Thoracic aorta endothelial cell (primary cell): ENCODE measurements at places on chromosomes 13 and 19. TPM values are rescaled to one million over a fixed set of nuclear protein-coding genes. Genes with fewer than 3 reads are reported as not detected.

Gene FFAR1
- not detected in 2 replicates for total RNA-seq

Gene PLIN5
- total RNA-seq = 0.14 and 0.53 TPM in 2 replicates

Gene FAM216B
- not detected in 2 replicates for total RNA-seq

Gene IL12RB1
- not detected in 2 replicates for total RNA-seq

Gene TNFSF9
- 0.40 and 0.79 TPM in 2 replicates for total RNA-seq

Gene HIPK4
- not detected in 2 replicates for total RNA-seq

Gene EID2
- total RNA-seq = 10.8 and 13.1 TPM in 2 replicates

Gene KLK13
- total RNA-seq = not detected in 2 replicates

Gene C19orf85
- not detected in 2 replicates for total RNA-seq

Gene HRC
- not detected in 2 replicates for total RNA-seq

Gene MEIS3
- total RNA-seq = not detected in 2 replicates

Gene ZNF665
- total RNA-seq = 1.1 and 1.9 TPM in 2 replicates

Gene NLRP4
- total RNA-seq = not detected in 2 replicates

Gene CYP2A6
- not detected in 2 replicates for total RNA-seq

Gene MEF2B
- 0.13 TPM in 1 of 2 replicates, not detected in the other for total RNA-seq

Gene CCL25
- total RNA-seq = not detected in 2 replicates

Gene GRIN2D
- total RNA-seq = 0.40 and 0.57 TPM in 2 replicates

Gene GSX1
- not detected in 2 replicates for total RNA-seq

Gene ZNF555
- 6.0 TPM in 2 replicates for total RNA-seq

Gene ZSCAN4
- total RNA-seq = not detected in 2 replicates

Gene XRCC1
- 19.9 and 26.4 TPM in 2 replicates for total RNA-seq

Gene ZNF829
- 2.0 and 2.5 TPM in 2 replicates for total RNA-seq

Gene FBXO27
- 1.7 and 2.4 TPM in 2 replicates for total RNA-seq
